ENCODE measurements at places on chromosomes 7 and 10. TPM values are rescaled to one million over a fixed set of nuclear protein-coding genes. Genes with fewer than 3 reads are reported as not detected.

DNA sequence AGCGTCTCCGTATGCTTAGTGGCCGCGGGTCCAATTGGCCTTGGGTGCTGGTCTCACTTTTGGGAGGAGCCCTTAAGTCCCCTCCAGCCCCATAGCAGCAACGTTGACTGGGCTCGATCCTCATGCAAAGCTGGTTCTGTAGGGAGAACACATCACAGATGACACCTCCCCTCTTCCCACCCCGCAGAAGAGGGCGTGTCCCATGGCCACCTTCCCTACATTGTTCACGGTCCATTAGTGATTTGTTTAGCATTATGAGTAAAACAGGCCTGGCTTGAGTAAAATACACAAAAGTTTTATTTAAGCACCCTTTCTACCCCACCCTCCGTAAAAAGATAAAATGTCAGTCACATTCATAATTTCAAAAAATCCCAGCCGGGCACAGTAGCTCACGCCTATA lies 89.1 kb upstream of the SH2B2 start:
- no peak for DNase-seq

GRCh38 chr10:103547391-103547946 lies 54.0 kb downstream of the NEURL1 start:
- no peak for DNase-seq

- peak; percentile 43 for DNase-seq
Observed at GRCh38 chr10:15209827-15210509, 41.5 kb upstream of the NMT2 start.

DNA sequence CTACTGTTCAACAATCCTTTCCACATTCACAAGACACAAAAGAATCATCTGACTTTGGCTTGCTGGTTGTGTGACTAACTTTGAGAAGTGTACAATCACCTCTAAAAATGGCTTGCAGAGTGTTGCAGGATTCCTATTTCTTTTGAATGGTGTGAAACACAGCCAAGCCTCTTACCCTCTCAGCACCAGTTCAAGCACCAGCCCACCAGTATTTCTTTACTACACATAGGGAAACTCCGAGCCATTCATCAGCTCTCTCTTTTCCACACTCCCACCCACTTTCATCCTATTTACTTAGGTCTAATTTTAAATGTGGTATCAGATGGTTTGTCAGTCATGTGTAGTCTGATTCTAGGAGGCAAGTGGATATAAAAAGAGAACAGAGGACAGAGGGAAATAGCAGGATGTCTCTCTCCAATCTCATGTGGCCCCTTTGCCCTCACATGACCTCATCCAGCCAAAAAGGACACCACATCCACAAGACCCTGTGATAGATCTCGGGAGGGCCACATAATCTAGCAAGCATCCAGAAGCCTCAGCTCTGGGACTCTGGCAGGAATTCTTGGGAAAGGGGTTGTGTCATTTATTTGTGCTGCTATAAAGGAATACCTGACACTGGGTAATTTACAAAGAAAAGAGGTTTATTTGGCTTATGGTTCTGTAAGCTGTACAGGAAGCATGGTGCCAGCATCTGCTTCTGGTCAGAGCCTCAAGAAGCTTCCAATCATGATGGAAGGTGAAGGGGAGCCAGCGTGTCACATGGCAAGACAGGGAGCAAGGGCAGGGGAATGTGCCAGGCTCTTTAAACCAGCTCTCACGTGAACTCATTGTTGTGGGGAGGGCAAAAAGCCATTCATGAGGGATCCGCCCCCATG lies 66.8 kb upstream of the NEBL start:
- no peak for DNase-seq

- peak; percentile 49 for DNase-seq
Observed at GRCh38 chr10:63586043-63586442, 64.8 kb downstream of the REEP3 start.

DNA sequence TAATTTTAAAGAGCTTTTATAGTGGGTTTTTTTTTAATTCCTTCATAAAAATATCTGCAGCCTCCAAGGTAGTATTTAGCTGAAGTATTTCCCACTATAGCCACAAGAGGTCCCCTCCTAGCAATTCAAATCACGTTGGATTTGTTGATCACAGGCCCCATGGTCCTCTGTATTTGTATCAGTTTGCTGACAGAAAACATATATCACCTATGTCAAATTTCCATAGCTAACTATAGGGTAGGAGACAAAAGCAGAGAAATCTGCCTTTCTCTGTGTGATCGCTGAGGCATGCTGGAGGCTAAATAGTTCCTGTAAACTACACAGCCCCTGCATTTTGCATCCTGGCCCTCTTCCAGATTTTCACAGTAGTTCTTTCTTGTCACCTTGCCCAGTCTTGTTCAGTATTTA lies 1.7 kb upstream of the CTNNA3 start:
- no peak for DNase-seq

DNA sequence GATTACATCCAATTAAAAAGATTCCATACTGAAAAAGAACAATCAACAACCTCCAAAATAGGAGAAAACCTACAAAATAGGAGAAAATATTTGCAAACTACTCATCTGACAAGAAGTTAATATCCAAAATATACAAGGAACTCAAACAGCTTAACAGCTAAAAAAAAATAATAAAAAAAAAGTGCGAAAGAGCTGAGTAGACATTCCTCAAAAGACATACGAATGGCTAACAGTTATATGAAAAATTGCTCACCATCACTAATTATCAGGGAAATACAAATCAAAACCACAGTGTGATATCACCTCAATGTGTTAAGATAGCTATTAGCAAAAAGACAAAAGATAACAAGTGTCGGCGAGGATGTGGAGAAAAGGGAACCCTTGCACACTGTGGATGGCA lies 450.3 kb downstream of the PHTF2 start:
- DNase-seq, result no peak

DNA sequence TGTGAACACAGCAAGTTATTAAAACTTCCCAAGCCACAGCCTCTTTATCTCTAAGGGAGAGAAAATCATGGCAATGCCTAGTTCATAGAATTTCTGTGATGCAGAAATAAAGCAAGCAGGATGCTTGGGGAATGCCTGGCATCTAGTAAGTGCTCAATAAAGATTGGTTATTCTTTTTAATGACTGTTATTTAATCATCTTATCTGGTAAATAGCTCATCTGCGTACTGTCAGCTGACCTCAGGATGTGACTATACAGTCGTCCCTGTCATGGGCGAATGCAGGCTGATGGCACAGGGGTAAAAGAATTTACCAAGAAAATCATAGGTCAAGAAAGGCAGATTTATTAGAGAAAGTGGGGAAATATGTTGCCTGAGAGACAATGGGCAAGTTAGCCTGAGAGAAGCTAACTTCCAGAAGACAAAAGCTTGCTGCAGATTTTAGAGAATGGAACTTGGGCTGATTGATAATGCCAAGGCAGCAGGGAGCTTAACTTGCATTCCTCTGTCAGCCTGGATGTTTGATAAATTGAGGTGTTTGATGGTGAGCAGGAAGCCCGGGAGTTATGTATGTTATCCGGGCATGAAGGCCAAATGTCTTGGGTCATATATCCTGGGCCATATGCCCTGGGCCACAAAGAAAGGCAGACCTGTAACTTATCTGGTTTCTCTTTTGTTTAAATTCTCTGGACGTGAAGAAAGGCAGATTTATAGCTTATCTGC lies 126.0 kb downstream of the KCNMA1 start:
- no peak for DNase-seq

DNA sequence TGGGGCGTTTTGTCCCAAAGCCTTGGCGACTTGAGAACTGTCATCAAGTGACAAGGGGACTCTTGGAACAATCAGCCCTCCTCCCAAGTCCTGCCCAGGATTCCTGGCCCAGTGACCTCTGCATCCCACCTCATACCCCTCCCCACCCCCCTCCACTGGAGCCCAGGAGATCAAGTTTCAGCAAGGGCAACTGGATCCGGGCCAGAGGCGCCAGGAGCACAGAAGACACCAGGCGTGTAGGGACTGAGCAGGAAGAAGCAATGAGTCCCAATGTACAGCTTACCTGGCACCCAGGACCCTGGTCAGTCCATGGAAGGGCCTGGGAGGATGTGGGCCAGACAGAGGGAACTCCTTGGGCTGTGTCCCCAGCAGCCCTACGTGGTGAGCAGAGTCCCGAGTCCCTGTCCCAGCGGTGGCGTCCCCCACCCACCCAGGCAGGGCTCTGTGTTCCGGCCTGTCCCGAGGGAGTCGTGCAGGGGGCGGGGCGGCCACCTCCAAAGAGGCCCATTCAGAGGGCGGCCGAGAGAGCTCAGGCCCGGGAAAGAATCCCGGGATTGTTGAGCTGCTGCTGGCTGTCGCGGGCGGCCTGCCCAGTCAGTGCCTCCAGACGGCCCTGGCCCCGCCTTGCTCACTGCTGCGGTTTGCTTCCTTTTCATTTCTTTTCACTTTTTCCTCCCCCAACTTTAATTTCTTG lies 254.1 kb downstream of the TNS3 start:
- peak; percentile 85 for DNase-seq

DNA sequence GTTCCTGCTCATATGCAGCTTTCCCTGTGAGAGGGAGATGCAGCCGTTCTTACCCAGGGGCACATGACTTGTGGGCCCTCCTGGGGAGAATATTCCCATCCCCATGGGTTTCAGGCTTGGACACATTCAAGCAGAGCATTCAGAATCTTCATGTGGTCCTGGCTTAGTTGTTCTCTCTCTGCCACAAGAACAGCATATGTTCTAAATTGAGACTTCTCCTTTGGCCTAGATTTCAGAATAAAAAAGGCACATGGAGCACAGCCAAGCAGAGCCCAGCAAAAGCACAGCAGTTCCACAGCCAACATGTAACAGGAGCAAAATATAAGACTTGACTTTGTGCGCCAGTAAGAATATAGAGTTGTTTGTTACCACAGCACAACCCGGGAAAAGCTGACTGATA lies 306.4 kb upstream of the MYO3A start:
- no peak for DNase-seq

- DNase-seq, result no peak
Observed at GRCh38 chr10:43573250-43574000, 991 bp downstream of the ZNF239 start.

- DNase-seq, result no peak
Observed at GRCh38 chr7:39341083-39341482, 225.1 kb upstream of the YAE1 start.

- DNase-seq, result no peak
Observed at GRCh38 chr10:327889-328852, 192.9 kb downstream of the ZMYND11 start.

Gene FUOM
- 11.2 TPM for total RNA-seq

Gene CYP26C1
- not detected for total RNA-seq

Gene GPR15LG
- total RNA-seq, result 2.1 TPM

Gene FAM13C
- 16.8 TPM for total RNA-seq

Gene ATOH7
- not detected for total RNA-seq

Gene CCDC126
- 16.7 TPM for total RNA-seq

Gene CFAP43
- total RNA-seq, result 1.6 TPM

Gene CPA5
- 1.5 TPM for total RNA-seq

Gene TMEM196
- under 0.01 TPM for total RNA-seq

Gene POU6F2
- 0.20 TPM for total RNA-seq

Gene POLR2J2
- 3.6 TPM for total RNA-seq

Gene MINDY3
- total RNA-seq, result 34.6 TPM

Gene PTPRE
- 15.9 TPM for total RNA-seq

Gene TFPI2
- 0.89 TPM for total RNA-seq

Gene MOGAT3
- not detected for total RNA-seq
